Myometrial cell (primary cell): ENCODE measurements at places on chromosomes 11 and 22. TPM values are rescaled to one million over a fixed set of nuclear protein-coding genes. Genes with fewer than 3 reads are reported as not detected.

SLC5A1 gene
- not detected in 2 replicates for total RNA-seq

ARHGEF17 gene
- 26.5 and 31.0 TPM in 2 replicates for total RNA-seq

PKP3 gene
- 1.6 and 4.9 TPM in 2 replicates for total RNA-seq

FREY1 gene
- total RNA-seq, result 0.18 TPM in 1 of 2 replicates, not detected in the other

CST6 gene
- total RNA-seq, result not detected in 2 replicates

SCN3B gene
- 0.18 TPM in 1 of 2 replicates, not detected in the other for total RNA-seq
